ENCODE measurements at places on chromosomes 1 and 21.

DNA sequence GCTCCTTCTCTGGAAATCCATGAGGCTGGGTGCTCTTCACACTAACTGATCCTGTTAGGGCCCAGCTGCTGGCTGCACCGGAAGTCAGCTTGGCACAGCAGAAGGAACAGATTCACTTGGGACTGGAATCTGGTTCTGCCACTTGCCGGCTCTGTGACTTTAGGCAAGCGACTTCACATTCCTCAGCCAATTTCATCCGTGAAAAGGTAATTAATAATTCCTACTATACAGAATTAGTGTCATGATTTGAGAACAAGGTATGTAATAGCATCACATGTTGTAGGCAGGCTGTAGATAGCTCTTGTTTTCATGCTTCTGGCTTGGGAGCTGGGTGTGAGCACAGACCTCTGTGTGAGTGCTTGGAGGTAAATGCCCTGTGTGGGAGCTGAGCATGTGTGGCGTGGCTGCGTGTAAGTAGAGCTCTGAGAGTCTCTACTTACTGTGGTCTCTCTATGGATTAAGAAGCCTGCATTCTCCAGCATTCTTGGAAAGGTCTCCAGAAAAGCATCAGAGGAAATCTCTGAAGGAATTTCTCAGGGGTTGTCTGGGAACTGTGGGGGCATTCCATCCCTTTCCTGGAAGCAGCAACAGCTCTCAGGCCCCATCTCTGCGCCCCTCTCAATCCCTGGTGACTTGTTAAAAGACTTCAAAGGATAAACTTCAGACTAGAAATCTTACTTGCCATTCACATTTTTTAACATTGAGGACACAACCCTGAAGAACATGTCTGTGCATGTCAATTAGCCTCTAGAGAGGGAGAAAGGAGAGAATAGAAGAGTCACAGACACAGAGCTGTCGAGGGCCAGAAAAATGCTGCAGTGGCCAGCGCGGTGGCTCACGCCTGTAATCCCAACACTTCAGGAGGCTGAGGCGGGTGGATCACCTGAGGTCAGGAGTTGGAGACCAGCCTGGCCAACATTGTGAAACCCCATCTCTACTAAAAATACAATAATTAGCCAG is 47.7 kb upstream of the PPM1J start:
- no peak for DNase-seq

DNA sequence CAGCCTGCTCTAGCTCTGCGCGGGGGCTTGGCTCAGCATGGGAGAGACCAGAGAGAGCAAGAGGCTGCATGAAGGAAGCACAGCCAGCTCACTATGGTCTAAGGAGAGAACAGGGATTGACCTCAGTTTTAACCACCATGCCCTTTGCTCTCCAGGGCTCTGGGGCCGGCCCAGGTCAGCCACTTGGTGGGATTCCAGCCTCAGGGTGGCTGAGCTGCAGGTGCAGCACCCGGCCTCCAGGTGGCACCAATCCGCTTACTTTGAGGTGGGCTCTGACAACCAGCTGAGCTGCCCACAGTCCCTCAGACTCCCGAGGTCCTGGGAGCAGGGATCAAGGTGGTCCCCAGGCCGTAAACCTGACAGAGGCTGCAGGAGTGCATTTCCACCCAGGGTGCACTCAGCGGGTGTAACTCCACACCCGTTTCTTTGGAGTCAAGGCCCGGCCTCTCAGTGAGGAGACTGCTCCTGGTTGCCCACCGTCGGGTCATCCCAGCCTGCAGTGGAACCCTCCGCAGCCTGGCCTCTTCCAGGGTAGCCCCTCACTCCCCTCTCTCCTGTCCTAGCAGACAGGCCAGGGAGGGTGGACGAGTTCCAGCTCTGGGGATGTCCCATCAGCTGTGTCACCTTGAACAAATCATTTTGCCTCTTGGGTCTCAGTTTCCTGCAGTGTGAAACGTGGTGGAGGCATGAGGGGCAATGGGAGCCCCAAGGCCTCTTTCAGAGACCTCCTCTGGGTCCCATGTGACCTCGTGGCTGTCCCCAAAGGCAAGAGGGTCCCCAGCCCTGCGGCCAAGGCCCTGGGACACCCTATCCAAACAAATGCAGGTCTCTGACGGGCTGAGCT is 607 bp upstream of the LGR6 start:
- no peak for DNase-seq

- DNase-seq, result no peak
Measured at GRCh38 chr1:208223136-208223535, 21.0 kb downstream of the PLXNA2 start.

- no peak for DNase-seq
Measured at GRCh38 chr1:10909697-10910680, 102.5 kb upstream of the TARDBP start.

DNA sequence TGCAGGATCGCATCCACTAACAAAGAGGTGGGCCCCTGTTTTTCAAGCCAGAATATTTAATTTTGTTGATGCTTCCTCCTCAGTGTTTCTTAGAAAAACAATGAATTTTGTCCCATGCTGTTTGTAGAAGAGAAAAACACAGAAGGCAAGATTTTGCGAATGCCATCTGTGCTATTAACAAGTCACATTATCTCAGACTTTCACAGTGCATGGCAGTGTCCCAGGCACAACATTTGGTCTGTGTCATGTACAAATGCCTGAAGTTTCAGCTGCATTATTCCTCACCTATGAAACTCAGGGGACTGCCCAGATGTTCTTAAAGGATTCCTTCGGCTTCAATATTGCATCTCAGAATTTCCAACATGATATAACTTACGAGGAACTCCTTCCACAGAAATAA is 99.6 kb upstream of the ZC3H11B start:
- no peak for DNase-seq

DNA sequence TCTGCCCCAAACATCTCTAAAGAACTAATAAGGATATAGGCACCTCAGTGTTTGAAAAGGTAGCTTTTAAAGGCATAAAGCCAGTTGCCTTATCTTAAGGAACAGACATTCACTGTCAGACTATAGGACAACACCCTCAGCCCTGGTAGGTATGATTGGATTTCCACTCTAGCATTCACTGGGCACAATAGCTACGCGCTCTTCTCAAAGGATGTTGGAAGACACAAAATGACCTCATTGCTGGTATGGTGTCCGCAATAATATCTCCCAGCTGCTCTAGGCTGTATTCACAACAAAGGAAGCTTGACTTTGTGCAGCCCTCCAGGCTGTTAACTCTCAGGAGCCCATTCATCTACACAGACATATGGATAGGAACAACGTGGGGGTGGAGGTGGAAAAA is 119.4 kb upstream of the CXADR start:
- DNase-seq, result no peak

- DNase-seq, result no peak
Measured at GRCh38 chr1:36092798-36093185, 4.1 kb downstream of the ADPRS start.

GRCh38 chr1:28062806-28063205 is 25.6 kb downstream of the EYA3 start:
- no peak for DNase-seq

DNA sequence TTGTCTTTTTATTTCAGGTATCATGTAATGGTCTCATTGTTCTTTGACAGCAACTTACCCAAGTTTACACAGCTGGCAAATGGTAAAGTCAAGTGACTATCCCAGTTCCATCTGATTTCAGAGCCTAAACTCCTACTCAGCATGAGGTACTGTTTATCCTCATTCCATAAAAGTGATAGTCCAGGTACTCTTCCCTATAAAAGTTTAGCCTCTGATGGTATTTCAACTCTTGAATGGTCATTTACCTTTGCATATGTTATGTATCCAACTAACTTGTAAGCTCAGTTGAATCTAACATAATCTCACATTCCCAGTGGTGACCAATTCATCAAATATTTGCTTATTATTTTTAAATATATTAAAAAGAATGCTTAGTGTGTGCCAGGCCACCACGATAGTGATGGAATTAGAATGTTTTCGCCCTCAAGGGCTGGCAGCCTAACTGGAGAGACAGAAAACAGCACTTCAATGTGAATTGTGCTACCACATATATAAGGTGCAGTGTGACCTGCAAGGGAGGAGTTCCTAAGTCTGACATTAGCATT is 307.1 kb downstream of the CTH start:
- no peak for DNase-seq

- no peak for DNase-seq
Measured at GRCh38 chr1:208194944-208195343, 49.2 kb downstream of the PLXNA2 start.

DNA sequence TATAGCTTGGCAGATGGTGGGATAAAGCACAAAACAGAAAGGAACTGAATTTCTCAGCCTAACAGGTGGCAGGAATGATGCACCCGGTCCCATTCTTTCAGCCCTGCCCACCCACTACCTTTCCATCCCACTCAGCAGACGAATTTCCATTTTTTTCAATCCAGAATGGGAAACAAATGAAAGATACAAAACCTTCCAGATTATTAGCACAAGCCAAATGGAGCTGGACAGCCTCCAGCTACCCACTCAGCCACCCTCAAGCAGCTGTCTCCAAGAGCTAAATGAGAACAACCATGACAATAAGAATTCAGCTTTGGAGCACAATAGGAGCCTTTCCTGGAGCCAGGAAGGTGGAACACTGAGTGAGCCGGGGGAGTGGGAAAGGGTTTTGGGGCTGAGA is 96.3 kb upstream of the ST6GALNAC5 start:
- DNase-seq, result no peak

DNA sequence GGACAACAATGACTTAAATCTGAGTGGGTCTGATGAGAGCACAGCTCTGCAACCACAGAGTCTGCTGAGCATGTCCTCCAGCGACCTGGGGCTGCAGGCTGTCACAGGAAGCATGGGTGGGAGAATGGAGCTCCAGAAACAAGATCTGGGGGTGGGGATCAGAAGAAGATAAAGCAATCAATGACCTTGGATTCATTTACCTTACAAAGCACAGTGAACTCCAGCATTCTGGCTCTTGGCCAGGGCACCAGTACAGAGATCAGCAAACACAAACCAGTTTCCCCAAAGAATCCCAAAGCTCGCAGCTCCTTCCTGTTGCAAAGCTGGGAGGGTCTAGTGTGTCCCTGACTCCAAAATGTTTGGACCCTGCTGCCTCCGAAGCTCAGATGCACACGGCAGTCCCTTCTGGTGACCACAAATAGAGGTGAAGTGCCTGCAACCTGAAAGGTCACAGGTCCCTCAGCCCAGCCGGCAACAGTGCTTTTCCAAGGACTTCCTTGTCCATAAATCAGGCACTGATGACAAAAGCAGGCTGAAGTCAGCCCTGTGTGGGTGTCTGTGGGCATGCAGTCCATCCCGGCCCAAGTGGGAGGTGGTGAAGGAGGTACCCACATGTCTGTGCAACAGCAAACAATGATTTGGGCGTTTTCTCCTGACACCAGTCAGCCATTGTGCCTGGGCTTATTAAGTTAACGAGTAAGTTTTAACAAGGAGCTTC is 76.1 kb downstream of the SH3BGR start:
- no peak for DNase-seq

GRCh38 chr21:38244885-38245869 is 11.6 kb upstream of the KCNJ15 start:
- no peak for DNase-seq

Measured in NCI-H1436 treated with DMSO at 0.1 percent for 48 hours (cell line).